ENCODE measurements at places on chromosomes 1 and 21.

GRCh38 chr1:241316372-241316771 is 40.6 kb downstream of the RGS7 start:
- no peak for DNase-seq

GRCh38 chr1:244339776-244340175 is 111.9 kb downstream of the ADSS2 start:
- no peak for DNase-seq

GRCh38 chr1:245589316-245589715 is 434.5 kb downstream of the KIF26B start:
- DNase-seq: no peak

DNA sequence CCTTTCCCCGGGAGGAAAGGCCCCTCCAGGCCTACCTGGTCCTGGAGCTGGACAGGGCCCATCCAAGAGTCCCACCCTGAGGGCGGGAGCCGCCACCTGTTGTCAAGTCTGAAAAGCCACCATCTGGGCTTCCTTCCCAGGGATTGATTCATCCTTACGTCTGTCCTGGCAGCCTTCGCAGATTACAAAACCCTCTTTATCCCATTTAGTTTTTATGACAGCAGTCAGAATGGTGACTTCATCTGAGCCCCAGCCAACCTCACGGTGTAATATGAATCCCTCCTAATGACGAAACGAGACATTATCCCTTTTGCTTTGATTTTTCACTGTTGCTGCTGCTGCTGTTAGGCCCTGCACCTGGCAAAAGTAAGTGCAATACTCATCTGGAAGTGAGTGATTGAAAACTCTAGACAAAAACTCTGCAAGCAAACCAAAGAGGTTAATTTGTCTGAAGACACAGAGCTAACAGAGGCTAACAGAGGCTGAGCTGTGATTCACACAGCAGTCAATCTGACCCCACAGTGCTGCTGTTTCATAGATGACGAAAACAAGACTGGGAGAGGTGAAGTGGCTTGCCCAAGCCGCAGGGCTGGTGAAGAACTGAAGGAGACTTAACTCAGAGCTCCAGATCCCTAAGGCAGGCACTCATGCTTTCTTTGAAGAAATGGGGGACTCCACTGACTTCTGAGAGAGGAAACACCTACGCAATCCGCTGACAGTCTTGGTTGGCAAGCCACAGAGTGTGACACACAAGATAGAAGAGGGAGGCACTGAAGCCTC is 30.0 kb upstream of the S100A7 start:
- DNase-seq: no peak

DNA sequence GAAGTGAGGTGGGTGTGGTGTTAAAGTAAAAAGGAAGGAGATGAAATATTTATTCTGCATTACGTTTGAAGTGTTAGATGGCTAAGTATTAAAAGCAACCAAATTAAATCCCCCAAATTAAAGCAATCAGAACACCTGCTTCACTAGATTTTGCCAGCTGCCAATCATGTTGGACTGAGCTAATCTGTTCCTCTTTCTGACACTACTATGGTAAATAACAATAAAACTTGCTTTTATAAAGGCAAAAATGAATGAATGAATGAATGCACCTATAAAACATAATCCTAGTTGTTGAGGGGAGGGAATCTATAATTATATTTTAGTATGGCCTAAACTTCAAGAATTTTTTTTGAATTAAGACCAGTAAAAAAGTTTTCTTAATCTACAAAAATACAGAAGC is 51.0 kb downstream of the RAB3GAP2 start:
- DNase-seq: no peak

DNA sequence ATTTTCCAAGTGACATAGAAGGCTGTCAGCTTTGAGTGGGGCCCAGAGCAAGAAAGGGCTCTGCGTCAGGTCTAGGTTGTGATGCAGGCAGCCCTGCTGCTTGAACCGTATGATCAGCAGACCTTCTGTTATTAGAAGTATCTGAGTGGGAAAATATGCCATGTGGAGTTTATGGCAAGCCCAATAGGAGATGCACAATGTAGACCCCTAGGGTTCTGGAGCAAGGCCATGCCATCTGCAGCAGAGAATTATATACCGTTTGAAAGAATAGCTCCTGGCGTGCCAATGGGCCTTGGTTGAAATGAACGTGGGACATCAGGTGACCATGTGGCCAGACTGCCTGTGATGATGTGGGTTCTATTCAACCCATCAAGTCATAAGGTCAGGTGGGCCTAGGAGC is 44.1 kb upstream of the ZBTB18 start:
- no peak for DNase-seq

DNA sequence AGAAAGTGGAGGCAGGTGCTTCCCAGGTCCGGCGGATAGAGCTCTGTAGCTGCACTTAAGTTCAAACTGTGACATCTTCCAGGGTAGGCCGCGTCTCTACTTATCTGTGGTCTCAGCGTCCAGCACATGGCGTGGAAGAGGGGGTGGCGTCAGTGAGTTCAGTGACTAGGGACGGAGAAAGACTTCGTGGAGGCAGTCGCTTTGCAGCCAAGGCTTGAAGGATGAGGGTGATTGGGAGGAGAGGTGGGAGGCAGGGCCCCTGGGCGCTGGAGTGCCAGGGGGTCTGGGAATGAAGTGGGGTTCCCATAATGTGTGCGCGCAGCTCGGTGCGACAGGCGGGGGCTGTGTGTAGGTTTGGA is 444 bp upstream of the AGO1 start:
- no peak for DNase-seq

DNA sequence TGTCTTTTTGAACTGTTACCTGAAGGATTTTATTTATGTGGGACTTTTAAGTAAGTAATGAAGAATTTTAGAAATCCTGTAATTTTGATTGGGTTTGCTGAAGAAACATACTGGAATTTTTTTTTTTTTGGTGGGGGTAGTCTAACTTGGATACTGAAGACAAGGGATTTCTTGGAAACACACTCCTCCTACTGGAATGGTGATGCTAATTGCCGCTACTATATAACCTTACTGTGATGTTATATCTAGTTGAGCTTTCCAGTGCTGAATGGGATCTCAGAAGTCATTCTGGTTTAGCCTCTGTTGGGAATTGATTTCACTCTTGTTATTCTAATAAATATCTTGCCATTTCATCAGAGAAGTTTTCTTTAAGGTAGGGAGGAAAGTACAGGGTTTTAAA is 8.4 kb downstream of the PPP2R5A start:
- no peak for DNase-seq

DNA sequence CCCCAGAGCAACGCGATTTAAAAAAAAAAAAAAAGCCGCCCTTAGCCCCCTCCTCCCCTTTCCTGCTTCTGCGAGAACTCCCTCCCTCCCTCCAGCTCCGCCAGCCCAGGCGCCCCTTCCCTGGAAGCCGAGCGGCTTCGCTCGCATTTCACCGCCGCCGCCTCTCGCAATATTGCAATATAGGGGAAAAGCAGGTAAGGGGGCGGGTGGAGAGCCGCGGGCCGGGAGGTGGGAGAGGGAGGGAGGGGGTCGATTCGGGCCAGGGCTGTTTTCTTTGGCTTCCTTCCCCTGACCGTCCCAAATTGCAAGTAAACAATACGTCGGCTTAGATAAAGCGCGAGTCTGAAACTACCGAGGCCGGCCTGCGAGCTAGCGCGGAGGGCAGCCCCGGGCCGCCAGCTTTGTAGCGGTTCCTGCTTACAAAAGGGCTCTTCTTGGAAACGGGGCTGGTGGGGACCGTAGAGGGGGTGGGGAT is 408 bp downstream of the LMO4 start:
- DNase-seq: no peak
